ENCODE measurements at places on chromosomes 1 and 21.

DNA sequence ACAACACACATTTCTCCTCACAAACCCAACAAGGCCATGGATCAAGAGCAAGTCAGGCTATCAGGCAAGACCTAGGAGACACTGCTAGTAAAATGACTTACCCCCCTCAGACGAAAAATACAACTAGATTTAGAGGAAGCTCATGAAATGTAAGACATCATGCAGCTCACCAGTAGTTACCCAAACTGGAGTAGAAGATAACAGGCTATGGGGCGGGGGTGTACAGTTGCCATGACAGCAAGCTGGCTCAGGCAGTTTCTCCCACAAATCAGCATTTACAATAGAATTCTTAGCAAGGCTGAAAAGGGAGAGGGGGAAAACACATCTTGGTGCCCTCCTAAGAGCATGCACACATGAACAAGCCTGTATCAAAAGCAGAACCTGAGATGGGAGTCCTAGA lies 13.9 kb downstream of the TPM3 start:
- no peak for DNase-seq

GRCh38 chr1:204591473-204592090 lies 75.4 kb downstream of the MDM4 start:
- peak; percentile 6 for DNase-seq

DNA sequence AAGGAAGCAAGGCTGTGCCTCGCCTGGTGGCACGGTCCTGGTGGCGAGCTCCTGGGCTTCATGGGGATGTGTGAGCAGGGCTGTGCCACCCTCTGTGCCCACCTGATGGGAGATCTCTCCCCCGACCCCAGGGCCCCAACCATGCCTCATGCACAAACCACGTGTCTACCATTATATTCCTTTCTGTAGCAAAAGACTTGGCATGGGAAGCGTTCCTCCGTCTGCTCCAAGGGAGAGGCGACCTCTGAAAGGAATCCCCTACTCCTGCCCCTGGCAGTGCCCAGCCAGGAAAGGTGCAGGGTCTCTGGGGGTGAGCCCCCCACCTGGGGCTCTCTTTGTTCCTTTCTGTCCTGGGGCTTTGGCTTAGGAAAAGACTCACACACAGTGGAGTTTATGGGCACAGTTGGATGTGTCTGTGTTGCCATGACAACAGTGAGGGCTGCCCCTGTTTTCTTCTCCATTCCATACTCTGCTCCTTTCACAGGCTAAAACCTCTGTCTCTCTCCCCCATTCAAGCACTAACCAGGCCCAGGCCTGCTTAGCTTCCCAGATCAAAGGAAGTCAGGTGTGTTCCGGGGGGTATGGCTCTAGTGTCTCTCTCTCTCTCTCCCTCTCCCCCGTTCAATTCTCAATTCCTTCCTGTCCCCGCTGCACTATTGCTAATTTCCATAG lies 21.4 kb upstream of the LRRN2 start:
- DNase-seq, result no peak

- DNase-seq, result no peak
Observed at GRCh38 chr1:59165353-59165752, 131.5 kb upstream of the FGGY start.

DNA sequence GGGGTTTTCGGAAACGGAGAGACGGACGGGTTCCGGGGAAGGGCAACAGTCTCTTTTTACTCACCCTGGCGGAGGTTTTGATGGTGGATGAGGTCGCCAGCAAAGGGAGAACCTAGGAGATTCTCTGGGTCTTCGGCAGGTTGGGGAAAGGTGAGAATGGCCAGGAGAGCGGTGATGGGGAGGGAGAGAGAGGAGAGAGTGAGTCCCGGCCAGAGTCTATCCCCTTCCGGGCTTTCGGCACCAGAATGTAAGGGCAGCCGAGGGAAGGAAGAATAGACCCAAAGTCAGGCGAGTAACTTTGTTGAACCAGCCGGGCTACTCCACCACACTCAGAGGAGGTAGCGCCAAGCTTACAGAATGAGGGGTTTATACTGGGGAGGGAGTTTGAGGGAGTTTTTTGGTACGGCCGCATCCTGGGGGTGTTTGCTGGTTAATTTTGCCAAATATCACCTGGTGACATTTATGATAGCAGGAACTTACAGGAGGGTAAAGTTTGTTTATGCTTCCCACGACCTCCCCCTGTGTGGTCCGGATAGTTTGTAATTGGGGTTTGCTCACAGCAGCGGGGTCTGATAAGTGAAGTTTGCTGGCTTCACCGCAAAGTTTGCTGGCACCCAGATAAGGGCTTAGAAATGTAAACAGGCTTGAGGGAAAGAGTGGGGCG lies 141.1 kb upstream of the ETV3 start:
- no peak for DNase-seq

DNA sequence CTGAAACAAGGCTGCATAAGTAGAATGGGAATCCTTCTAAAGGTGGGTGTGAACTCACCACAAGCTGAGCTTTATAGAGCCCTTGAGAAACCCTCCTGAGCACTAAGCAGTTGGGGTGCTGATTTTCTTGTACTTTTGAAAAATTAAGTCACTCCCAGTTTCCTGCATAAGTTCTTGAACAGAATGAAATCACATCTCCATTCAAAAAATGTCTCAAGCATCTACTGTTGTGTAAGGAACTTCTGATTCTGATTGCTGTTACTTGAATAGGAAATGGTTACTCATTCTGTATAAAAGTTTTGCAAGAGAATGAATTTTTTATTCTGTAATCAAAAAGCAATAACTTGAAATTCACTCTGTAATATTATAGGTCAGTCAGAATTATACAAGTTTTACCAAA lies 50.8 kb upstream of the WNT2B start:
- DNase-seq, result no peak

GRCh38 chr1:230773396-230774033 lies 26.3 kb downstream of the CAPN9 start:
- no peak for DNase-seq

DNA sequence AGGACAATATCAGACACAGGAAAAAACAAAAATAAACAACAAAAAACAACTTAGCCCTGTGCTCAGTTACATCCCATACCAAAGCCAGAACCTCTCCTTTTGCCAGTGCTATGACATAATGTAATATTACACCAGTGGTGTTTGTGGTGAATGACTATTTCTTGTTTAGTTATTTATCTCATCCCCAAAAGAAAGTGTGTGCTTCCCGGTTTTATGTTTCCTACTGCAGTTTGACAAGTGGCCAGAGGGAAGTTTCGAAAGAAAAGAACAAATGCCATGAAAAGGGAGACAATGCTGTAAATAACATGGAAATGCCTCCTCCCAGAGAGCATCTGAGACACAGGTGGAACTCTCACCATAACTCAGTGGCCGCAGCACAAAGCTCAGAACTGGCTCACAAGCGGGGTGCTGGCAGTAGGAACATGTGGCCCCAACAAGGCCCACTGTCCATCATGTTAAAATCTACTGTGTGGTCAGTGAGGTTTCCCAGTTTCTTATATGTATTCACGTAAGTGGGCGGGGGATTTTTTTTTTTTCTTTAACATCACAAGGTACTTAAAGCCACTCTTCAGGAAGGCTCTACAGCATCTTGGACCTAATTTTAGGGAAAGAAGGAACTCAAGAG lies 158.2 kb downstream of the BARHL2 start:
- no peak for DNase-seq

GRCh38 chr1:161427733-161428516 lies 60.2 kb upstream of the CFAP126 start:
- DNase-seq, result no peak

DNA sequence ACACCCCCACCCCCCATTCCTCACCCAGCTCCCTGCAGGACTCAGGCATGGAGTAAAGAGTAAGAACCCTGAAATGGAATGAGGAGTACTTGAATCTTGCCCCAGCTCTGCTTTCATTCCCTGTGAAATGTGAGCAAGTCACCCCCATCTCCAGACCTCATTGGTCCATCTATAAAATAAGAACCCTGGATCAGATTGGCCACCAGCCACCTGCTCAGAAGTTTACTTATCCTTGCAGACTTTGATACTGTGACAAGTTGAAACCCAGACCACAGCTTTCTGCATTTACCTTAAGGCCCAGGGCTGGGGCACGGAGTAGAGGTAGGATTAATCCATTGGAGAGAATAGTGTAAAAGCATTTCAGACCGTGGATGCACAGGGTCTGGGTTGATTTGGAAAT lies 2.2 kb downstream of the KISS1 start:
- no peak for DNase-seq

DNA sequence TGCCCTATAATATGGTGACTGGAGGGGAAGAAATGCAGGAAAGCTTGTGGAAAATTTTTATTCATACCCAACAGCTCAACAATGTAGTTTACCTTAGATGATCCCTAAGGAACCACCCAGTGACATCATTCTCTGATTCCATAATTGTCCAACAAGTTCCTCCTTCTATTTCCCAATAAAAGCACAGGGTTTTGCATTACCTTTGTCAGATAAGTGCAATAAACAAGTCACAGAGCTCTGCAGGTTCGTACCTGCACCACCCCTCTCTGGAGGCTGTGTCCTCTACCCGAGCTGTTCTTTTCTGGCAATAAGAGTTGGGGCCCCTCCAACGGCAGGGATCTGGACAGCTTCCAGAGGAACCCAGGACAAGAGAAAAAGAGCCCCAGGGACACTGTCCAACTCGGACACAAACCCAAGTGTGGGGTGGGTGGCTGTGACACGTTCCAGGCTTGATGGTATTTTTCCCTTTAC lies 38.8 kb downstream of the RCAN1 start:
- no peak for DNase-seq

GRCh38 chr1:70896224-70896623 lies 151.4 kb downstream of the PTGER3 start:
- no peak for DNase-seq

DNA sequence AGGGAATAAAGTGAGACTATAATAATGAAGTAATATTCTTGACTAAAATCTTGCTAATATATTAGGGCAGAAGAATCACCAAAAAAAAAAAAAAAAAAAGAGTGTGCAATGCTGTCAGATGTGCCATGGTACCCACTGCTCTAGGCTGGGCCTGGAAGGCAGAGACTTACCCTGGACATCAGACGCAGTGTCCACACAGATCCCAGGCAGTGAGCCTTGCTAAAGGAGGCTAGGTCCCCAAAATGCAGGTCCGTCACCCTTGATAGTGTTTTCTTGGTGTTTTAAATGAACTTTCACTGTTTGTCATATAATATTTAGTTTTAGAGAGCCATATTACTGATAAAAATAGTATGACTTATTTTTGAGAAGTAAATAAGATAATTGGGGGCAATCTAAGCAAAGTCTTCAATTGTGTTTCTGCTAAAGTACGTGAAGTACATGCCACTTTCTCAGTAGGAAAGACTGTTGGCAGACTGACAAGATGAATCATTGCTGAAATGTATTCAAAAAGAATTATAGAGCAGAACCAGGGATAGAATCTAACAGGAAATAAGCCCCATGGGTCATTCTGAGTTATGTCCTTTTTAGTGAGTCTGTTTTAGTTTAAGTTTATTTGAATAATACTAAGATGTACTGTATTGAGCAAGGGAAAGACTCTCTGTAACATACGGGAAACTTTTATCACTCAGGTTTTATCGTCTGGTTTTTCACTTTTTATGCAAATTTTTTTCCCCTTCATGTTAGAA lies 74.6 kb upstream of the PDC start:
- DNase-seq, result peak; percentile 47

GRCh38 chr1:58879464-58879863 lies 95.6 kb upstream of the JUN start:
- DNase-seq, result no peak

GRCh38 chr1:208188607-208189006 lies 55.6 kb downstream of the PLXNA2 start:
- no peak for DNase-seq

- DNase-seq, result no peak
Observed at GRCh38 chr1:200342511-200343311, 67.1 kb downstream of the ZNF281 start.

DNA sequence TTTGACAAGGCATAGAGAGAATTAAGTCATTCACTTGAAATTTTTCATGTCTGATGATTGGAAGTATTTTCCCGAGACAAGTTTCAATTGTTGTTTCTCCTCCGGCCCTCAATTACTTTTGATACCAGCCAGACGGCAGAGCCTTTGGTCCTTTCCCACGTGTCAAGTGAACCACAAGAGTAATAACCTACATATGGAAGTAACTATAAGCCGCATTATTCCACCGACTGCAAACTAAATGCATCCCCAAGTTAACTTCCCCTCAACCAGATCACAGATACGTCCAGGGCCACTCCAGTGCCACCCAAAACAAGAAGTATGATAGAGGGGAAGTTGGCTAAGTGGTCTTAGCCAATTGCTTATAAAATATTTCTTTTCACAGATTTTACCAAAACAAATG lies 20.2 kb downstream of the COLGALT2 start:
- no peak for DNase-seq

Measured in epithelial cell of proximal tubule (primary cell).